ENCODE measurements at places on chromosomes 1 and 21. TPM values are rescaled to one million over a fixed set of nuclear protein-coding genes. Genes with fewer than 3 reads are reported as not detected.

The HEYL gene
- 6.3 TPM for total RNA-seq

The PTPRU gene
- 30.5 TPM for total RNA-seq

The KRTAP21-2 gene
- total RNA-seq, result not detected

The ATP1A4 gene
- total RNA-seq, result not detected

The CNKSR1 gene
- not detected for total RNA-seq

The USP48 gene
- 44.0 TPM for total RNA-seq

The TAS1R3 gene
- 0.12 TPM for total RNA-seq

The ELF3 gene
- 30.6 TPM for total RNA-seq

The FGR gene
- total RNA-seq, result 17.8 TPM

The TMEM52 gene
- 0.40 TPM for total RNA-seq

The KCNA2 gene
- 2.8 TPM for total RNA-seq

The RGS16 gene
- 10.6 TPM for total RNA-seq

The TEKT2 gene
- total RNA-seq, result not detected

The RGS13 gene
- 1.9 TPM for total RNA-seq

The VTCN1 gene
- total RNA-seq, result 2.1 TPM

The FAM131C gene
- not detected for total RNA-seq

The CRNN gene
- 5.8 TPM for total RNA-seq

The NGF gene
- 0.74 TPM for total RNA-seq

GRCh38 chr1:161390559-161390858 lies 22.8 kb upstream of the CFAP126 start:
- ATAC-seq, result no peak

DNA sequence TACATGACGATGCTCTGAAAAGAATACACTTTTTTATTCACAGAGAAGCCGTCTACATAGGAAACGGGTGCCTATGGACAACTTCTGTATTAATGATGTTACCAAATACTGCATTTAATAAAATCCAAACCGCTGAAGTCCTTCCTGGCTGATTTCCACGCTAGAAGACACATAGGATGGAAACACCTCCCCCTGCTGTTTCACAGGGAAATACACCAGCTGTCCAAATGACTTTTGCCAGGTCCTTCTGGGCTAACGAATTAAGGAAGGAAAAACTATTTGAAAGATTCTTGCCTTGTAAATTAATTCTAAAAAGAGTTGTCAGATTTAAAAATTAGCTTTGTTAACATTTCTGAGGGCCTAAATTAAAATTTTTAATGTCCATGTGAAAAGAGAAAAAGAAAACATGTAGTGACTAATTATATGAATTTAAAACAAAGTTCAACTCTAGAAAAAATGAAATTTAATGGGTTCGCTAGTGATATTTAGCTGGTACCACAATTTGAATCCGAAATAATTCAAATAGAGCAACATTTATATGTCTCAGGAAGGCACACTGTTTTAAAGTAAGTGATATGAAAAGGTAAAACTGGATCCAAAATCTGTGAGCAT lies 146.0 kb downstream of the RERE start:
- peak; percentile 63 for ATAC-seq

- ATAC-seq, result no peak
These were observed 66.8 kb downstream of the PLPPR4 start for GRCh38 chr1:99331083-99331482.

- no peak for ATAC-seq
These were observed 355.6 kb upstream of the ST6GALNAC5 start for GRCh38 chr1:76511558-76512179.

GRCh38 chr1:244447024-244447423 lies 4.7 kb downstream of the ADSS2 start:
- no peak for ATAC-seq

DNA sequence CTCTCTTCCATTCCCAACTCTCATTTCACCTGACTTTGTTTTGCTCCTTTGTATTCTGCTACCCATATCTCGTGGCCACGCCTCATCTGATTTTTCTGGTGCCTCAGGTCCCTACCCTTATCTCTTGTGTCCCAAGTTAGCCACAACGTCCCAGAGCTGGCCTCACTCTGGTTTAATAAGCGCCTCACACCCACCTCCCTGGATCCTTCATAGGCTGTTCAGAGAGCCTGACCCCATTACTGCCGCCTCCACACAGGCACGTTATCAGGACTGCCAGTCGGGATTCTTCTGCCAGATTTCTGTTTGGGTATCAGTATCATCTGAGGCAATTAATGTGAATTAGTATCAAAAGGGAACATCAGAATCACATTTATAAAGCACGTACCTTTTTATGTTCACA lies 34.7 kb upstream of the TMEM125 start:
- ATAC-seq, result no peak

DNA sequence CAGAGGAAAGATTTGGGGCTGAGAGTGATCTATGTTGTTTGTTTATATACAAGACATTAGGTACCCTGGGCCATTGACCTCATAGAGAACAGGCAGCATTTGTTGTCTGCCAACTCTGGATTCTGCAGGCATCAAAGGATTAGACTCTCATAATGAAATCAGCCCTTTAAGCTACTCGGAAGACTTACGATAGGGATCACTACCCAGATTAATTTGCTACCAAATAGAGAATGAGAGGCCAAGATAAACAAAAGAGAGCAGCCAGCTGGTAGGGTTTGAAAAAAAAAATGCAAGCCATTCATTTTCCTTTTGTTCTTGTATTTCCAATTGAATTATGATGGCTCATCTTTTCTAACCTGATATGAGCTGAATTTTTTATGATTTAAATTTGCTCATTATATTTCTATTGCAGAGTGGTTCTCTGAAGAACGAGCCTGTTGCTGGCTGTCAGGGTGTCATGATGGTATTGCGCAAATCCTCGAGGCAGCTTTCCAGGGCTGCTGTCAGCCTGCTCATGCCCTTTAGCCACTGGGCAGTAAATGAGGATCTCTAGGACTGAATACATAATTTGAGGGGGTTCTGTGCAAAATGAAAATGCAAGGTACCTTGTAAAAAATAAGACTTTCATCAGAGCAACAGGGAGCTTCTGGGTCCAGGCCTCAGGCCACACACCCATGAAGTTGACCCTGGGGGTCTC lies 116.4 kb upstream of the KCNJ15 start:
- ATAC-seq, result no peak

GRCh38 chr1:45686015-45686287 lies 382 bp downstream of the GPBP1L1 start:
- ATAC-seq, result no peak

- ATAC-seq, result no peak
These were observed 1.2 kb upstream of the LRRC52 start for GRCh38 chr1:165542647-165543046.

GRCh38 chr1:160646711-160647328 lies at the start of gene SLAMF1:
SLAMF1 (minus strand) TSS chr1:160647044; CDS start chr1:160646945, 99 bp downstream.
- no peak for ATAC-seq

DNA sequence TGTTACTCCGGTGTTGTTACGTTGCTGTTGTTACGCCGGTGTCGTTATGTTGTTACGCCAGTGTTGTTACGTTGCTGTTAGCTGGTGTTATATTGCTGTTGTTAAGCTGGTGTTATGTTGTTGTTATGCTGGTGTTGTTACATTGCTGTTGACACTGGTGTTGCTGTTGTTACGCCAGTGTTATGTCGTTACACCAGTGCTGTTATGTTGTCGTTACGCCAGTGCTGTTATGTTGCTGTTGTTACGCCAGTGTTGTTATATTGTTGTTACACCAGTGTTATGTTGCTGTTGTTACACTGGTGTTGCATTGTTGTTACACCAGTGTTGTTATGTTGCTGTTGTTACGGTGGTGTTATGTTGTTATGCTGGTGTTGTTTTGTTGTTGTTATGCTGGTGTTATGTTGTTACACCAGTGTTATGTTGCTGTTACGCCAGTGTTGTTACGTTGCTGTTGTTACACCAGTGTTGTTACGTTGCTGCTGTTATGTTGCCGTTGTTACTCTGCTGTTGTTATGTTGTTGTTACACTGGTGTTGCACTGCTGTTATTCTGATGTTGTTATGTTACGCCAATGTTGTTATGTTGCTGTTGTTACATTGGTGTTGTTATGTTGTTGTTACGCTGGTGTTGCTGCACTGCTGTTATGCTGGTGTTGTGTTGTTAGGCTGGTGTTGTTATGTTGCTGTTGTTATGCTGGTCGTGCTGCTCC lies 25.6 kb downstream of the H6PD start:
- no peak for ATAC-seq

GRCh38 chr21:32888971-32889370 lies 117.4 kb upstream of the PAXBP1 start:
- ATAC-seq, result no peak

- no peak for ATAC-seq
These were observed 321.7 kb upstream of the PLXNA2 start for GRCh38 chr1:208565756-208566440.

- ATAC-seq, result no peak
These were observed 335.7 kb upstream of the GREM2 start for GRCh38 chr1:240947438-240948224.

GRCh38 chr1:174217248-174217647 lies 57.9 kb downstream of the RABGAP1L start:
- ATAC-seq, result no peak

DNA sequence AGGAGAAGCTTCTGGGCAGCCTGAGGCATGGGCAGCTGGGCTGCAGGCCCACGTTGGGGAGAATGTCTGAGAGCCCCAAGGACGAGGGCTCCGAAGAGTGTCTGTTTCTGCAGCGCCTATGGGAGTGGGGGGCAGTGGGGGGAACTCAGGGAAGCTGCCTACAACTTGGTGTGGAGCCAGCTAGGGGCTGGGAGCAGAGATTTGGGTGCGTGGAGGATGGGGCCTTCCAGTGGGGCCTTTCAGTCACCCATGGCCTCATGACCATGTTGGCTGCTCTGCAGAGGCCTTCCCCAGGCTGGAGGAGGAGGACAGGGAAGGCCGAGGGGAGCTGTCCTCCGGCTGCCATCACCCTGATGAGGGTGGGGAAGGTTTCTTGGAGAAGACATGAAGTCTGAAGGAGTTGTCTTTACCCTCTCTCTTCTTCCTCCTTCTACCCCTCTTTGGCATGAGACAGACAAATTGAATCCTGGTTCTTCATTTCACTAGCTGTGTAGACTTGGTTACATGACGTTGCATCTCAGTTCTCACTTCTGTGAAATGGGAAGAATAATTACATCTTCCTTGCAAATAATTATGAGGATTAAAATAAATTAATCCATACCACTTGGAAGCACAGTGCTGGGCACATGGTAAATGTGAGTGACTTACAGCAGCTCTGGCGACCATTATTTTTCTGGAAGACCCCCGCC lies 8.3 kb downstream of the PPFIA4 start:
- ATAC-seq, result no peak

DNA sequence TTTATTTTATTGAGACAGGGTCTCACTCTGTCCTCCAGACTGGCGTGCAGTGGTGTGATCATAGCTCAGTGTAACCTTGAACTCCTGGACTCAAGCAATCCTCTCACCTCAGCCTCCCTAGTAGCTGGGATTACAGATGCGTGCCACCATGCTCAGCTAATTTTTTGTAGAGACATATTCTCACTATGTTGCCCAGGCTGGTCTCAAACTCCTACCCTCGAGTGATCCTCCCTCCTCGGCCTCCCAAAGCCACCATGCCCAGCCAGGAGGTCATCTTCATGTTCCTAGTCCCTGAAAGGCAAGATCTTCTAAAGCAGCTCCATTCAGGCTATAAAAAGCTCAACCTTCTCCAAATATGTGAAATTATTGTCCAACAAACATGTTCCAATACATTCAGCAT lies 53.9 kb downstream of the TOR1AIP2 start:
- no peak for ATAC-seq

- ATAC-seq, result no peak
These were observed 3.5 kb downstream of the WLS start for GRCh38 chr1:68228851-68229250.

- ATAC-seq, result no peak
These were observed 115.5 kb downstream of the SYF2 start for GRCh38 chr1:25116832-25117231.

GRCh38 chr1:8437347-8437746 lies 119.4 kb downstream of the SLC45A1 start:
- no peak for ATAC-seq

- ATAC-seq, result no peak
These were observed 62.3 kb downstream of the ST6GALNAC3 start for GRCh38 chr1:76136894-76137293.

DNA sequence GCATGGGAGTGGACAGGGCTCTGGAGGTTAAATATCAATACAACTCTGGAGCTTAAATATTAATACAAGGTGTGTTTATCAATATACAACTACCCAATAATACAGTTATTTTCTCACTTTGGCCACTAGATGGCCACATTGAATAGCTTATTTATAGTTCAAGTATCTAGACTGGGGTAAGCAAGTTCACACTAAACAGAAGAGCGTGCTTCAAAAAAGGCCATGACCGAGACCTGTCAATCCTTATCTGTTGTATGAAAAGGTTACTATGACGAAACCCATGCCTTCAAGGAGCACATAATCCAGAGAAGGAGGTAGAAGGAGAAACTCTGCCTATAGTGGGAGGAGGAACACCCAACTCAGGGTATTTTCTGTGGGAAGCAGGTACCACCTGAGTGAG lies 29.1 kb downstream of the CHML start:
- ATAC-seq, result peak; percentile 62

DNA sequence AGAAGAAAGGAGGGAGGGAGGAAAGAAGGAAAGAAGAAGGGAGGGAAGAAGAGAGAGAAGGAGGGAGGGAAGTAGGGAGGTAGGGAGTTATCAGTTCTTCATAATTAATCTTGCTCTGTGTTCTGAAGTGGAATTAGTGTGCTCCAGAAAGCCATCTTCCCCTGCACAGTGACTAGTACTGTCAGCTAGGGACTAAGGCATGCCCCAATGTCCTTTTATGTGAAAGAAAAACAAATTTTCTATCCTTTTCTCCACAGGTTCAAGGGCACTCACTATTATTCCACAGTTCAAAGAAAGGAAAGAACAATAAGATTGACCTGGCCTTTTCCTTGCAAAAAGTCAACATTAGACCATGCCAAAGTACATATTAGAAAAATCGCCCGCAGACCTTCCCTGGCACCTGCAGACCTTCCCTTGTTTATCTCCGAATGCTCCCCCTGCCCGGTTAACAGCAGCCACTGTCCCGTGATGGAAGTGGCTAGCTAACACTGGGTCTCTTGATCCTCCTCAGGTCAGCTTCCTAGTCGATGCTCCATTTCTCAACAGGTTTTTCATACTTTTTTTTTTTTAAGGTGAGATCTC lies 107.2 kb upstream of the EDEM3 start:
- no peak for ATAC-seq

DNA sequence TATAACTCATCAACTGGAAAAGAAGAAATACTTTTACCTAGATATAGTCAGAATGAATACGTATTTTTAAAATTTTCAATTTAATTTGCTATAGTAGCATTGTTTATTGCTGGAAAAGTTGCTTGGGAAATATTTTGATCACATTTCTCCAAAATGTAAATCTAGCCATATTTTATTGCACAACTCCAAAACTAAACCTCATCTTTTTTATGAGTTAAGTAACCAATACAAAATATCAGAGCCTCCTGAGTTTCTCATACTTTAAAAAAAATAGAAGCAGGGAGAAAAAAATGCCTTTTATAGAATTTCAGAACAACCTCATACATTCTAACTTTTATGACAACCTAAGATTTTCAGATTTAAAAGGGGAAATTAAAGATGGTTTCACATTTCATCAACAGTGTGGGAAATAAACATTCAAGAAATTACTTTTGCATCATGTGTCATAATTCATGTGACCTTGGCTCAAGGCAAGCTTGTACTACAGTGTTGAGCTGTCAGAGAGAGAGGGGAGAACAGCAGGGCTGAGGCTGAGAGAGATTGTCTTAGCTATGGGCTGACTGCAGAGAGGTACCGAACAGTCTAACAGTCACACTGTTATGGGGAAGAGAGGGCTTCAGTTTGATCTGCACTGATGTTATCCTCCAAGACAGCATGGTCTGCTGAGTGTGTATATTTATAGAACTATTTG lies 519.0 kb downstream of the LTN1 start:
- peak; percentile 55 for ATAC-seq
